NCI-H460 (cell line): ENCODE measurements at places on chromosomes 1 and 21.

- no peak for DNase-seq
These were observed 51.4 kb downstream of the YARS1 start for GRCh38 chr1:32765570-32766327.

DNA sequence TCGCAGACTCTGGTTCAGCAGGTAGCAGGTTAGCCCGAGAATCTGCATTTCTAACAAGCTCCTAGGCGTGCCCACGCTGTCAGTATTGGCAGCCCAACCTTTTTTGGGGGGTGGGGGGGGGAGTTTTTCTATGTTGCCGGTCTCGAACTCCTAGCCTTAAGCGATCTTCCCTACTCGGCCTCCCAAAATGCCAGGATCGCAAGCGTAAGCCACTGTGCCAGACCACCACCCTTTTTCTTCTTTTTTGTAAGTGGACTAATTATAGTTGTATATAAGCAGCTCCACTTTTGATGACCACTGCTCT, 480 bp upstream of the MIS18A start:
- no peak for DNase-seq

DNA sequence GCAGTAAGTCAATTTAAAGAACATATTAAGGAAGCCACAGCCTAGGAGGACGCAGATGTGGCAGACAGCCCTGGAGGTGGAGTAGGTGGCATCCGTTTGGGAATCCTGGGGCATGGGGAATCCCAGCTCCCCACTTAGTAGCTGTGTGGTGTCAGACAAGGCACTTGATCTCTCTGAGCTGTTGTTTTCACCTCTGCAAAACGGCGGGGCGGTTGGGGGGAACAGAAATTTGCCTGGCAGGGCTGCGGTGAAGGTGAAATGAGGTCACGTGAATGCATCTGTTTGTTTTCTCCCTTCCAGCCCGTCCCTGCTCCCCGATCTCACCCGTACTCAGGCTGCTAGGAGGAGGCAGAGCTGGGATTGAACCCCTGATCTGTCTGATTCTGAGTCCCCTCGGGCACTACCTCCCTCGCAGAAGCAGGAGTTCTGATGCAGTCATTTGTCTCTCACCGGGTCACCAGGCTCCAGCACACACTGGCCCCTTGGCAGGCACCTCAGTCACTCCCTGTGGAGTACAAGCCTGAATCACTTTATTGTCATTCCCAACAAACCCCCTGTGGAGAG, 2.2 kb upstream of the LAPTM5 start:
- DNase-seq: no peak

DNA sequence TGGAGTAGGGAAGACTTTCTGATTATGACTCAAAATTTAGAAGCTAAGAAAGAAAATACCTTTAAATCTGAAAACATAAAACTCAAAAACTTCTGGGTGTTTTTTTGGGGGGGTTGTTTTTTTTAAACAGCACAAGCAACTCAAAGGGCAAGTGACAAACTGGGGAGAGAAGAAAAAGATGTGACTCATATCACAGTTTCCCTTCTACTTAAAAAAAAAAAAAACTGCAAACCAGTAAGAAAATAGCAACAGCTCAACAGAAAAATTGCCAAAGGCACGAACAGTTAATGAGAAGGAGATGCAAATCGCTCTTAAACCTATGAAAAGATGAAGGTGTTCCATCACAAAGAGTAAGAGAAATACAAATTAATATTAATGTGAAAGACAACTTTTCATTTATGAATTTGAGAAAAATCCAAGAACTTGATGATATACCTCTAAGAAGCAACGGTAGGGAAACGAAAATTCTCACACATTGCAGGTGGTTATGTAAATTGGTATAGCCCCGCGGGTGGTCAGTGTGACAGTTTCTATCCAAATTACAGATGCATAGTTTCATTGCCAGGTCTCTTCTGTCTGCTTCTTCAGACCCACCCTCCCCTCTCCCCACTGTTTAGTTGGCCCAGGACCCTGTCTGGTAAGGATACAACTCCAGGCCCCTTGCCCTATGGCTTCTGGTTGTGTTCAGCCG, 9.0 kb downstream of the IFNAR2 start:
- no peak for DNase-seq

- no peak for DNase-seq
These were observed 41.3 kb downstream of the WDTC1 start for GRCh38 chr1:27275696-27276095.

DNA sequence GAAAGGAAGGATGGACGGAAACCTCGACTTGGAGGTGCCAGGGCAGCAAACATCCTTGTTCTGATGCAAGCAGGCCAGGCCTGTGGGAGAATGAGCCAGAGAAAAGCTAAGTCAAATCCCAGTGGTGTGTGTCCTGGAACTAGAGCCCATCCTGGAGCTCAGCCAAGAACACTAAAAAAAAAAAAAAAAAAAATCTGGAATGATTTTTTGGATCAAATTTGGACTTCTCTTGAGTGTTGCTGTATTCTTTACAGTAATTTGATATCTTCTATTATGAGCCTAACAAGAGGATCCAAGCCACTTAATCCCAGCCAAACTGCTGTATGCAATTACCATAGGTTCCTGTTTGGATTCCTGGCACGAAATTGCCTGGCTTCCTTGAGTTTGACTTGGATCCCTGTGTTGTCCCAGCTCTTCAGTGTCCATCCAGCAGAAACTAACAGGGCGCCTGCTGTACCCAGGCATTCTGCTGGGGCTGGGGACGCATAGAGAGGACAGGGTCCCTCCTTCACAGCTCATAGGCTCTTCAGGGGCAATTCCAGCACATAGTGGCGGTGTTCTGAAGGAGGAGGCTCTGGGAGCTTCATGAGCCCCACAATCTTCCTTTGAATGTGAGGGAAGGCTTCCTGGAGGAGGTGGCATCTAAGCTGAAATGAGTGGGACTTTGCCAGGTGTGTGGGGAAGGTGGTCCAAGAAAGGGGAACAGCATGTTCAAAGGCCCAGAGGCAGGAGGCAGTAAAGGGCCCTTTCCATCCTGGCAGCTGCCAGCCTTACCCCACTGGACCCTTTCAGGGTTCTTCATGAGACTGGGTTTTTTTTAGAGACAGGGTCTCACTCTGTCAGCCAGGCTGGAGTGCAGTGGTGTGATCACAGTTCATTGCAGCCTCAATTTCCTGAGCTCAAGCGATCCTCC, 24.7 kb downstream of the EPHX1 start:
- DNase-seq: no peak

DNA sequence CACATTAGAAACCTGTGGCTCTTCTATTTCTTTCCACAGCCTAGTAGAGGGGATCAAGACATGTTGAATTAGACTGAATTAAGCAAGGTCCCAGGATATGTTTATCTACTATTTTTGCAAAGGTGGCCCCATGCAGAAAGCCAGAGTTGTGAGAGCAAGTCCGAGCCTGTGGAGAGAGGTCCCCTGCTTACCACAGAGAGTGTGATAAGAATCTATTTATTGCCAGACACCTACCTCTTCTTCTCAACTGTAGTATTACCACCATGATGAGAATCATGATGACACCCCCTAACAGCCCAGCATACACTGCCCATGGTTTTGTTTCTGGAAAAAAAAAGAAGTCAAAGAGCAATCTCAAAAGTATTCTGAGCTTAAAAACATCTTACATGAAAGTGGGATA, 23.0 kb downstream of the SLAMF1 start:
- DNase-seq: no peak

DNA sequence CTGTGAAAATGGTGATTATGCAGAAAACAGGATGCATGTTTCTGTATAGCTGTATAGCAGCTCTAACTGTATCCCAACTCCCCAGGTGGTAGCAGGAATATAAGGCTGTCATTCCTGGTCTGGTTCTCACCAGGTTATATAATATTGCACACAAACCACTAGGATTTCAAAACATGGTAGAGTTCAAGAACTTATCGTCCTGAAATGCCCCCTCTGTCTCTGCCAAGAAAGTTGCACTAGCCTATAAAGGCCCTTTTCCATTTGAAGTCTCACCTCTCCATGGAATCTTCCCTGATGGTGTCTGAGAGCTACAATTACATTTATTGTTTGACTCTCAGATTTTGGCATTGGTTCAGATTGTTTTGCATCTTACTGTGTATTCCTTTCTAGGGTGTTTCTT, 184.9 kb upstream of the FAM78B start:
- DNase-seq: no peak

DNA sequence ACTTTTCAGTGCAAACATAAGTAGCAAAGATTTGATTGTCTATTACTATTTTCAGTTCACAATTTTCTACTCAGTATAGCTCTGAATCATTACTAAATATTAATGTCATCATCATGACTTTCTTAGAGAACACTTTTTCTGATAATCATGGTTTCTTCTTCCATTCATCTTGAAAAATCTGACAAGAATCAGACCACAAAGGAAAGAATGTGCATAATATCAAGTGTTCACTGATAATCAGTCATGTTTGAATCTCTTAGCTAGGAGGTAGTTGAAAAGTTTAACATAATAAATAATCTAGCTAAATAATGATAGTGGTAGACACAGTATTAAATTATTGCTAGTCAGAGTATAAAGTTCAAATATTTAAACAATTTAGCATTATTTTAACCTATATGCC, 133.2 kb downstream of the BRINP3 start:
- DNase-seq: no peak

- no peak for DNase-seq
These were observed 25.7 kb downstream of the COA6 start for GRCh38 chr1:234398849-234399381.

- DNase-seq: no peak
These were observed 366.9 kb downstream of the FAM72C start for GRCh38 chr1:143604887-143605286.

GRCh38 chr1:169853341-169853740, 40.4 kb downstream of the SCYL3 start:
- DNase-seq: no peak

DNA sequence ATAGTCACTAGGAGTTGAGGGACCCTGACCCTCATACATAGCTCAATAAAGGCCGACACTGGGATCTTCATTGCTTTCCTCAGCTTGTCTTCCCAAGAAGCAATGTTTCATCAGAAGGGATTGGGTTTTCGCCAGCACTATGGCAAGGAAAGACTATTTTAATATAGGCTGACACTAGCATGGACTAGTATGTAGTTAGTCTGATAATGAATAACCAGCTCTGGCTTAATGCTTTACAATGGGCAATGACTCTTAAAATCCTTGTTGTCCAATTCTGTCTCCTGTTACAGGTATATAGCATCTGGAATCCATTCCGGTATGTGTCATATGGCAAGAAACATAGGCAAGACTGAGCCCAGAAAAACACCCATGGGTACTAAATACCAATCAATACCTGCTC, 15.3 kb upstream of the SYT2 start:
- DNase-seq: no peak

DNA sequence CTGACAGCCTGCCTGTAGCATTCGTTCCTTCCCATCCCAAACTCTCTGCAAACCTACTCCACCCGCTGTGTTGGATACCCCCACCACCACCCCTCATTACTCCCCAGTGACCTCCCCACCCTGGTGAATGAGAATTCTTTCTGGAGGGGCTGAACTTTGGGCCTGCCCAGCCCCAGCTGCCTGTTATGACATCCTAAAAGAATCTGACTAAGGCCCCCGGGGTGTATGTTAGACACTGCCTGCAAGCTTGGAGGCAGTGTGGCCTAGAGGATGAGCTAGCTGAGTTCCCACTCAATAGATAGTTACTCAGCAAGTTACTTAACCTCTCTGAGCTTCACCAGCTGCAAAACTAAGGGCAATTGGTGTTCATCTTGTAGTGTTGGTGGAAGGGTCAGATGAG, 110.2 kb upstream of the FGGY start:
- no peak for DNase-seq

DNA sequence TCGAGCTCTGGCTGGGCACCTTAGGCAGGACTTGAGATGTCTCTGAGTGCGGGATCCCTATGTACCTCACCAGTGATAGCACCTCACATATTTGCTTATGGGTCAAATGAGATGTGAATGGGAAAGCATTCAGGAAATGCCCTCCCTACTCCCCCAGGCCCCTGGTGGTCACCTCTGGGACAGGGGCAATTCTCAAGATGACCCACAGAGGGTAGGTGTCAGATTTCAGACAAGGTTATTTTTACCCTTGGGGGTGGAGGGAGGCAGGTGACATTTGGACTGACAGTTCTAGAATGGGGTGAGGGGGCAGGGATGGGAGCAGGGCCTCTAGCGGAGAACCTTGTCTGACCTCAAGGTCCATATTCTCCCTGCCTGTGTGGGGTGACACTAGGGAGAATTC, 27.1 kb downstream of the ACOT11 start:
- no peak for DNase-seq

DNA sequence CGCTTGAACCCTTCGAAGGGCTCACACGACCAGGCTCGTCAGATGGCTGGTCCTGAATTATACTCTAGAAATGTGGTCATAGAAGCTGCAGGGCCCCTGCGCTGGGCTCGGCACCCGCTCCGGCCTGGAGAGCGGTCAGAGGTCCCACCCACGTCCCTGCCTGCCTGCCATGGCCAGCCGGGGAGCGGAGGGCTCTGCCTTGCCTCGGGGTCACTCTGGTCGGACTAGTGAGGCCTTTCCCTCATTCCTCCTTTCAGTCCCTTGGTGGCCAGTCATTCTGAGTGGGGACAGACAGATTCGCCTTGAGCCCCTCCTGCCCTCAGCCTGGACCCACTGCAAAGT, 529 bp upstream of the MARCKSL1 start:
- DNase-seq: no peak

DNA sequence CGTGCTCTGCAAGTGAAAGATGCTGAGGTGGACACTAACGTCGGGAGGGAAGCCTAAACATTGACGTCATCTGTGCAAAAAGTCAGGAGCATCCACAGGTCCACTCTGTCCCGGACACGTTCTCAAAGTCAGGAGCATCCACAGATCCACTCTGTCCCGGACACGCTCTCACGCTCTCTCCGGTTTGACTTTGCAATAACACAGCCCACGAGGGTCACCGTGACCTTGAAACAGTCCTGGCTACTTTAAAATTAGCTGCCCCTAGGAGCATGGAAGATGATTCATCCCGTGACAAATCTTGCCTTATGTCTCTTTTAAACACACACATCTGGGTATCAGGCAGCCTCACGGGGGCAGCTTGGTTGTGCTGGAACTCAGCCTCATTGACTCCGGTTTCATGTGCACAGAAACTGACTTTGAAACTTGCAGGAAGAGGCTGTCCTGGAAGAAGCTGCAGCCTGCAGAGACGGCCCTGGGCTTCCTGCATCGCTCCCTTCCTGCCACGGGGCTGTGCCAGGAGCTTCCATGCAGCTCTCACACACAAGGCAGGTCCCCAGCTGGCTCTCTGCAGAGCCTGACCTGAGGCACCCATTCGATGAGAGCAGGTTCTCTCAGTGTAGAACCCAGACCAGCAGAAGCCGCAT, 18.1 kb upstream of the COL18A1 start:
- no peak for DNase-seq

GRCh38 chr1:145720556-145720877, 1.2 kb downstream of the CD160 start:
- DNase-seq: peak; percentile 21

- no peak for DNase-seq
These were observed 24.8 kb downstream of the HSD3B1 start for GRCh38 chr1:119531606-119532323.
